ENCODE measurements at places on chromosomes 11 and 22.

GRCh38 chr11:123241874-123242543, 47.0 kb upstream of the CLMP start:
- no peak for DNase-seq

GRCh38 chr11:46181387-46181786, 60.1 kb upstream of the PHF21A start:
- no peak for DNase-seq

- DNase-seq, result no peak
These were observed 243.7 kb downstream of the BRD1 start for GRCh38 chr22:49583886-49584505.

DNA sequence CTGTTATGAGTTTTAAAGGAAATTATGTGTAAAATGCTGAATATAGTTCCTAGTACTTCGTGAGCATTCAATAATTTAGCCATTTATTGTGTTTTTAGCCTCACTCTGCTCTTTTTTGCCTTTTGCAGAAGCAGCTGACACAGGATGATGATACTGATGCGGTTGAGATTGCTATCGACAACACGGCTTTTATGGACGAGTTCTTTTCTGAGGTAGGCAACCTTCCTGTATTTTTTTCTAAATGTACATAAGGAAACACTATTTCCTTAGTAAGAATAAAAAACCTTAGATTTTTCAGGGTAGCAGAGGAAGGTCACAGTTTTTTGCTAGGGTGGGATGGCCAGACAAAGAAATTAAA, 17.9 kb downstream of the STX3 start:
- DNase-seq, result no peak

Data from astrocyte of the hippocampus (primary cell).